ENCODE measurements at places on chromosomes 5 and 9.

GRCh38 chr9:82031538-82032280 lies 43.1 kb downstream of the SPATA31D1 start:
- DNase-seq = no peak

DNA sequence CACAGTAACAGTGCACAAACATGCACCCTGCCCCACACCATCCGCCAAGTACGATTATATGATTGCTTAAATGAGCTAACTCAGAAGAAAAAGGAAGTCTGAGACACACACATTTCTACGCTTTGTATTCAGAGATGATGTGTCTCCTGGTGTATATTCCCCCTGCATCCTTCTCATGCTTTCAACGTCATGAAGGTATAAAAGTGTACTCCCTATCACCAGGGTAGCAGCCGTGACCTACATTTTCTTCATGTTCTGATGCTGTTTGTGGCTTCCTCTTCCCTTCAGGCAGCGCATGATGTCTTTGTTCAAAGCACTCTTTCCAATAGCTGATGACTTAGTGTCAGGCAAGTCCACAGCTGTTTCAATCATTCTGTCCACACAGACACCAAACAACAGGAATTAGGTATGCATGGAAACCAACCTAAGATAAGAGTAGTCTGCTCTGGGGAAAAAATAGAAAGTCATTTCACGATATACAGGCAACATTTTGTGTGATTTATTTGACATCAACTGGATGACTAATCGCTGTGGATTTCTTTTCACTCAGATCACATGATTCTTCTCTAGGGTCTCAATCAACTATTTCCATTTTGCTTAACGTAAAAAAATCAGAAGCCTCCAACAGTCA lies 269.4 kb upstream of the PTGER4 start:
- DNase-seq = peak; percentile 55

GRCh38 chr5:166710271-166710670 lies 1581.2 kb upstream of the WWC1 start:
- no peak for DNase-seq

DNA sequence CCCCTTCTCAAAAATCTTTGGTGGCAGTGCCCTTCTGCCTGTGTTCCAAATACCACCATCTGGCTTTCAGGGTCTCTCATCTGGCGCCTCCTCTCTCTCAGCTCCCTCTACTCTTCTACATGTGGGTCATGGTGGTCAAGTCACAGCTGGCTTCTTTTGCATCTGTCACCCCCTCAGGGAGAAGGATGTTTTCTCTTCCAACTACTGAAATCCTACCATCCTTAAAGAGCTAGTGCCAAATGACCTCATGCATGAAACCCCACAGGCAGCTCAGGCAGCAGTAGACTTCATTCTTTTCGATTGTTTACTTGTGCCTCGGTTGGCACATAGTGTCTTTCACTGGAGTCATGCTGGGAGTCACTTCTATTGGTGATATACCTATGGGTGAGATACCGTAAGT lies 219.2 kb downstream of the DCP2 start:
- no peak for DNase-seq

DNA sequence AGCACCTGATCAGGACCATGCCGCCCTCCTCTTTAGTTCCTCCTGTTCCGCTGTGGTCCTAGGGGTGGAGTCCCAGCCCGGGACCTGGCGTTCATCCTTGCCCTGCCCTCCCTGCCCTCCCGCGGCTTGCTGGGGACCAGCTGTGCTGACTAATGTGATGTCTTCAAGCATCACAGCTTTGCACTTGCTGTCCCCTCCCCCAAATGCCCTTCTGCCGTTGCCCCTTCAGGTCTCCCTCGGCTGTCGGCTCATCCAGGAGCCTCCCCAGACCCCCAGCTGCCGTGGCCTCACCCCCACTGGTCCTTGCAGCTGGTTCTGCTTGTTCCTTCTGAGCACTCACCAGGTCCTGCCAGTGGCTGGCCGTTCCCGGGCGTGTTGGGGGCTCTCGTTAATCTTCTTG lies 19.9 kb downstream of the RXRA start:
- DNase-seq = no peak

DNA sequence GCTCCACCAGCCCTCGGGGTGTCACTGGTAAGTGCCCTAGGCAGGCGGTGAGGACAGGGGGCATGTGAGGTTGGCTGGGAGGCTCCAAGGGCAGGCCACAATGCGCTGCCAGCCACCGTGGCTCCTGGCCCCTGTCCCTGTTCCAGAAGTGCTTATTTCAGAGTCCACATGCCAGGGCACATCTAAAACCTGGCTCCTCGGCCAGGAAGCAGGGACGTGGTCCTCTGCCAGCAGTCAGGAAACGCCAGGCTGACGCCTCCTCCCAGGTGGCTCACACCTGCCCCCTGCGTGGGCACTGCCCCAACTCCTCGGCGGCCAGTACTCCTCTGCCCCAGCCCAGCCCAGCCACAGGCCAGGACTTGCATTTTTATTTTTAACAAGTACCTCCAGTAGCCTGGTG lies 68.5 kb downstream of the SECISBP2 start:
- no peak for DNase-seq

DNA sequence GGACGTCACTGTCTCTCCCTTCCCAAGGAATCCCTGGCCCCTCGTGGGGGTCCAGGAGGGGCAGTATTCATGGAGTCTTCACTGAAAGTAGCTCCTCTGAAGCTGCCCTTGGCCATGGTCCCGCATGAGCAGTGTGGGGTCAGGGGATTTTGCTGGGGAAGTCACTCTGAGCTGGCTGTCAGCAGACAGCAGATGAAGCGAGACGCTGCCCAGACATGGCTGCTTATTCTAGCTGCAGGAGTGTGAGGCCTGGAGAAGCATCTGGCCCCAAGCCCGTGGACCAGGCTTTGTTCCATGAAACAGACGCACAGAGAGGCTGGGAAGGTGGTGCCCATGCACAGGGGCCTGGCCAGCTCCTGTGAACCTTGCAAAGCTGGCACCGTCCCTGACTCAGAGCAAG lies 21.5 kb upstream of the ASS1 start:
- DNase-seq = no peak

GRCh38 chr5:67163231-67163756 lies 33.3 kb downstream of the CD180 start:
- DNase-seq = no peak

- DNase-seq = no peak
These were observed 62.3 kb upstream of the JAK2 start for GRCh38 chr9:4922730-4923129.

GRCh38 chr9:135284386-135285134 lies 195.0 kb upstream of the PPP1R26 start:
- no peak for DNase-seq

DNA sequence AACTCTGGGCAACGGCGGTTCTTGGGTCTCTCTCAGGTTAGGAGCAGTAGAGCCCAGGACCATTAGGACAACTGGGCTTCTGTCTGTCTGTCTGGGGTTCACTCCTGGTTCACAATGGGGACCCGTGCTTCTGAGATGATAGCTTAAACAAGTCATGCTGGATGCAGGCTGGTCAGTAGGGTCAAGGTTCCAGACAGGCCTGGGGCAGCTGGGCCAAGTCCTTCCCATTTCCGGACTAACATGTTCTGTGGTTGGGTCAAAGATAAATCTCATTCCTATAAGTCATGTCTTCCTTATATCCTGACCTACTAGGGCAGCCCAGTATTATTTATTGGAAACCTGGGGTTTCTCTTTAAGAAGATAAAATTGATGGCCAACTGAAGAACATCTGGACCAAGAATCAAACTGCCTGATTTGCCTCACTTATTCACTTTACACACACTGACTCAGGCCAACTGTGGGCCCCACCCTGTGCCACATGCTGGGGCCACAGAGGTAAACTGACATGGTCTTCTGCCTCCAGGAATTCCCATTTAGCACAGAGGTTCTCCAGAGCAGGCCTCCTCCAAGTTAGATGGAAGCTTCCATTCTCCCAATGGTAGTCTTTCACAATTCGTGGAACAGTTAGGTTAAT lies 8.3 kb downstream of the HDHD3 start:
- DNase-seq = no peak

DNA sequence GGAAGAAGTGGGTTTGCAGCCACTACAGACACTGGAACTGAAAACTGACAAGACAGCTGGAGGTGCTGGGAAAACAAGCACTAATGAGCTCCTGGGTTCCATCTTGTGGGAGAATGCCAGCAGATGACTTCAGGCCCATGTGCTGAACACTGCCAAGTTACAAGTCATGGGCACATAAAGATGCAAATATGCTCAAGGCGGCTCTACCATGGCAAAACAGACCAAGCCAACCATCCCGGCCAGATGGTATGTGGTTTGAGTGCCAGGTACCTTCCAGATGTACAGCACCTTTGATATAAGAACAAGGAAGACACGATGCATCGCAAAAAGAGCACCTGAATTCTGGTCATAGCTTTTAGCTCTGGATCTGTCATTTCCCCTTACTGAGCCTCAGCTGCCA lies 19.9 kb downstream of the TNFSF8 start:
- DNase-seq = no peak

DNA sequence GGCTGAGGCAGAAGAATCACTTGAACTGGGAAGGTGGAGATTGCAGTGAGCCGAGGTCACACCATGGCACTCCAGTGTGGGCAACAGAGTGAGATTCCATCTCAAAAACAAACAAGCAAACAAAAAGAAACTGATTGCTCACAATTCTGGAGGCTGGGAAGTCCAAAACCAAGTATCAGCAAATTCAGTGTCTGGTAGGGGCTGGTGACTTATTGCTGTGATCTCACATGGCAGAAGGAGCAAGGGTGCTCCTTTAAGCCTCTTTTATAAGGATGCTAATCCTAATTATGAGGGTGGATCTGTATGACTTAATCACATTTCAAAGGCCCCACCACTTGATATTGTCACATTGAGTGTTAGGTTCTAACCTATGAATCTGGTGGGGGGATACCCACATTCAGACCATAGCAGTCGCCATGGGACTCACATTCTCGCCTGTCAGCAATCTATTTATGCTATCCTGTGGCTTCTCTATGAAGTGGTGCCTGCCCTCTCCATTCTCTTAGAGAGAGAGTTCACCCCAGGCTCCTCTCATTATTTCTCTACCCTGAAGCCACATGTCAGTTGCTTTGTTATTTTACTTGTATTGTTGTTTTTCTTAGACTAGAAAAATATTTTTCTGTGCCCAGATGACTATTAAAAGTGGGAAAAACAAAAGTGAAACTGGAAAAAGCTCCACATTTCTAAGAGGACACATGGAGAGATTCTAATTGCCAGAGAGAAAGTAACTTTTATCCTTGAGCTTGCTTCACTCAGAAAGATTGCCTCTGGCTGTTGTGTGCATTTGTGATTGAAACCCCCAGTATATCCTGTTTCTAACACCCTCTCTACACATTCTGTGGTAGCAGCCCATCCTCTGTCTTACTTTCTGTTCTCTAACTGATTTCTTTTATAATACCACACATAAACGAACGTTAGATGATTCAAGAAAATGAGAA lies 18.8 kb upstream of the PRLR start:
- no peak for DNase-seq

GRCh38 chr5:66041627-66042026 lies 102.5 kb upstream of the SREK1 start:
- no peak for DNase-seq

DNA sequence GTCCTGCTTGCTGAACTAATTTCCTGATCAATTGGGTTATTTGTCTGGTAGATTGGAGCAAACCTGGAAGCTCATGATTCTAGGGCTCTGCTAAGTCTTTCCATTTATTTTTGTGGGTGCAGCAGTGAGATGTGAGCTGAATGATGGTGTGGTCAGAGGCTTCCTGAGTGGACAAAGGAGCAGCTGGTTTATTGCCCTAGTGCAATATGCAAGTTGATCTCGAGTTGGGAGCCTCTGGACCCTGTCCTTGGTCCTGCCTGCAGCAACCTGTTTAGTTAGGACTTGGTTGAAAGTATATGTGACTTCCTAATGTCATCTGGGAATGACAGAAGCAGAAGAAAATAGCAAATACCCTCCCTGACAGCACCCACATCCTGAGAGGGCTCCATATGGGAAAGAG lies 4.2 kb upstream of the UNC5A start:
- DNase-seq = no peak

- DNase-seq = no peak
These were observed 188.9 kb downstream of the SPOCK1 start for GRCh38 chr5:137310051-137310730.

GRCh38 chr5:77569409-77569808 lies 69.1 kb downstream of the OTP start:
- DNase-seq = no peak

GRCh38 chr9:18705796-18706392 lies 231.9 kb downstream of the ADAMTSL1 start:
- no peak for DNase-seq

- no peak for DNase-seq
These were observed 25.7 kb upstream of the KCNV2 start for GRCh38 chr9:2691626-2692025.

DNA sequence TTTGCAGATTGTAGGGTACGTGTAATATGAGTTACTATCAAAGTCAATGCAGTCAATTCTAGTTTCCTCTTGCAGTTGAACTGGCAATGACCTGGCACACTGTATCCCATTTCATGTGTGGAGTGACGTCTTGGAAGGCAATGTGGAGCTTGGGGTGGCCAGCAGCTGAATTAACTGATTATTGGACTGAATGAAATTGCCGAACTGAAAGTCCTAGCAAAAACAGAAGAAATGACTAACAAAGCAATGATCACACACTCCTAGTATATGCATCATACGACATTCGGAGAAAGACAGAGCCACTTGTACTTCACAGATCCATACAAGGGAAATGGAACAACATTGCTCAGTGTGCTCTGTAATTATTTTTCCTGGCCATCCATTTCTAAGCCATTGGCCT lies 259.1 kb upstream of the DAPK1 start:
- no peak for DNase-seq

DNA sequence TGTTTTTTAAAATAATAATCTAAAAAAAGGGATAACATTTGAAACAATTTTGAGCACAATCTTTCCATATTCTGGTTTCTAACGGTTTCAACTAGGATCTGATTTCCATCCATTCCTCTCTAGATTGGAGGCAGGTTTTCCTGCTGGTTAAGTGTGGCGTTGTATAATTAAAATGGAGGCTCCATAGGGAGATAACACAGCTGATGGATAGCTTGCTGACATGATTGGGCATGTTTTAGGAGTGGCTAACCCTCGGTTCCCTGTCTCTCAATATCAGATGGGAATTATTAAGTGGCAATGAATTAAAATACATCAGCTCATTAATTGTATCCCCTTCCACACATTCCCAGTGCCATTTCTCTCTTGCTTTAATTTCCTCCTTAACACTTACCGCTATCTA lies 209.0 kb downstream of the ALDH1A1 start:
- DNase-seq = no peak

DNA sequence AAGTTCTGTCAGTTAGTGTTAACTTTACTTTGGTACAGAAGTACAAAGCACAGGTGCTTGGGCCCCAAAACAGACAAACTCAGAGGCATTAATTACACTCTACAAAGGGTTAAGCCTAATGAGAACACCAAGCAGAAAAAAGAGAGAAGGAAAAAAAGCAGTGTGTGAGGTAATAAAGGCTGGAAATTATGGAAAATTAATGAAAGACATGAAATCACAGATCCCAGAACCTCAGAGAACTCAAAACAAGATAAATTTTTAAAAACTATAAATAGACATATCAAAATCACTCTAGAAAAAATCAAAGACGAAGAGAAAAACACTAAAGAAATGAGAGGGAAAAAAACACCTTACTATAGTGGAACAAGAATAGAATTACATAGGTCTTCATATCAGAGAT lies 354.2 kb upstream of the ADAMTS16 start:
- no peak for DNase-seq

All from stimulated activated CD4-positive, alpha-beta T cell treated with anti-CD3 and anti-CD28 coated beads, Interleukin-2, amount 100 ng/mL, for 4 hours (primary cell).